ENCODE measurements at places on chromosomes 1 and 21.
A peak's percentile ranks its signal among the peaks of the same experiment; 100 is the strongest.

DNA sequence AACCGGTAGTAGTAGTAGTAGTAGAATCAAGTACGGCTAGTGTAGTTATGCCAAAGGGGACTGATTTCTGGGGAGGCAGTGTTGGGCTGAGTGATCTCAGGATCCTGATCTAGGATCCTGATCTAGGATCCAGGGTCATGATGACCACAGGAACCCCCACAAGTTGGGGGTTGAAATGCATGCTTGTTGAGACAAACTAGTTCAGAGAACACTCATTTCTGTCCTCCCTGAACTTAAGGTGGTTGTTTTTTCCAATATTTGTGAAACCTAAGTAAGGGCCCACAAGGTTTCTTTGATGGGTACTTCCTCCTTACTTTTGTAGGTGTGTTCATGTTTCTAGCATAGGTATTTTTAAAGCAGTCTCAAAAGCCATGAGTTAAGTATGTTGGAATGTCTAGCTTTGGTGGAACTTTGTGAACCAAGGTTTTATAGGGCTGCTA lies 33.9 kb upstream of the PDC start:
- no peak for DNase-seq

DNA sequence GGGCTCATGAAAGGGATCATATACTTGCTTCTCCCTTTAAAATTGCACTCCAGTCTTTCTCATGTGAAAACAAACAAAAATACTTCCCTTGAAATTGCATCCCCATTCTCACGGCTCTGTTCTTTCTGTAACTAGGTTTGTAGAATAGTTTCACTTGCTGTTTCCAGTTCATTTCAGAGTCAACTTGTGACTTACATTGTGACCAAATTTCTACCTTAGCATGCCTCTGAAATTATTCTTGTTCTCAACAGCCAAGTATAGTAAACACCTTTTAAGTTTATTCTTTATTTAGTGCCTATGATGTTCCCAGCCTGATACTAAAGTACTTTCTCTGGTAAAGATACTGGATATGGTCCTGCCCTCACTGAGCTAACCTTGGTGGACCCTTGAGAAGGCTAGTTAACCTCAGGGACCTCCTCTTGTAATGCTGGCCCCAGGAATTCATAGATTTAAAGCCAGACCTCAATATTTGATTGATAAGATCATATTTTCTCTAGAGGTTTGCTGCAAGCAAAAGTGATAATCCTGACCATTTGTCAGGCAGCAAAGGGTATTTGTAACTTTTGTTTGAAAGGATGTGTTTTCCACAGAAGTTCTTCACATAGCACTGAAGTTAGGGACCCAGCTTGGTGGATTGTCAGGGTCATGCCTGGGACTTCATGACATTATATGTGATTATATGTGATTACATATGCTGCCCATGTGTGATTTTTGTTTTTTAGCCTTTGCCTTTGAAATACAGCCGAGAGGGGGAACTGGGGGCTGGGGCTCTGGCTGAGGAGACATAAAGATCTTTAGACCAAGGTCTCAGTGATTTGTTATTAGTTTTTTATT lies 29.6 kb downstream of the VANGL2 start:
- no peak for DNase-seq

DNA sequence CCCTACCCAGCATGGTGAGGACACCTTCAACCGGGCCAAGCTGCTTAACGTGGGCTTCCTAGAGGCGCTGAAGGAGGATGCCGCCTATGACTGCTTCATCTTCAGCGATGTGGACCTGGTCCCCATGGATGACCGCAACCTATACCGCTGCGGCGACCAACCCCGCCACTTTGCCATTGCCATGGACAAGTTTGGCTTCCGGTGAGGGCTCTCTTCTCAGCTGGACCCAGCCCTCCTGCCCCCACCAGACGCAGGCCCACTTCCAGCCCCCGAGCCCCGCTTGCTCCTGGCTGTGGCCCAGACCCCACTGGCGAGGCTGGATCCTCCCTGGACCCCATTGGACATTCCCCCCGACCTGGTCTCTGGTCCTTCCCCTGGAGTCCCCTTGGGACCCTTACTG lies 5.8 kb downstream of the B4GALT2 start:
- no peak for DNase-seq

- no peak for DNase-seq
These were observed 2.9 kb upstream of the SYDE2 start for GRCh38 chr1:85203573-85204171.

GRCh38 chr1:55547405-55547804 lies 332.2 kb upstream of the USP24 start:
- no peak for DNase-seq

DNA sequence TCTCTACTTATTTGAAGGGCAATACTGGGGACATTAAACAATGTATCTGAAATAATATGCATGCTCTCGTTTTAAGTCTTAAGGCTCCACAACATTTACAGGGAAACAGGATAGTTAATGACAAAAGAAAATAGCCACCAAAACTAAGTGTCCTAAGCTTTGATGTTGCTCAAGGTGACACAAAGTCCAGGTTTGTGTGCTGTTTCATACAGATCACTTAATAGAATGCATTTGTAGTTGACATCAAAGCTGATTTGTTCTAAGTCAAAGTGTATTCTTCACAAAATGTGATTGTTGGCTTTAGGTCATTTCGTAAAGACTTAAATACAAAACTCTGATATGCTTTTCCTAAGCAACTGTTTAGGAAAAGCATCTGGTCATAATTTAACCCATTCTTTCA lies 37.5 kb upstream of the MTR start:
- DNase-seq: no peak

DNA sequence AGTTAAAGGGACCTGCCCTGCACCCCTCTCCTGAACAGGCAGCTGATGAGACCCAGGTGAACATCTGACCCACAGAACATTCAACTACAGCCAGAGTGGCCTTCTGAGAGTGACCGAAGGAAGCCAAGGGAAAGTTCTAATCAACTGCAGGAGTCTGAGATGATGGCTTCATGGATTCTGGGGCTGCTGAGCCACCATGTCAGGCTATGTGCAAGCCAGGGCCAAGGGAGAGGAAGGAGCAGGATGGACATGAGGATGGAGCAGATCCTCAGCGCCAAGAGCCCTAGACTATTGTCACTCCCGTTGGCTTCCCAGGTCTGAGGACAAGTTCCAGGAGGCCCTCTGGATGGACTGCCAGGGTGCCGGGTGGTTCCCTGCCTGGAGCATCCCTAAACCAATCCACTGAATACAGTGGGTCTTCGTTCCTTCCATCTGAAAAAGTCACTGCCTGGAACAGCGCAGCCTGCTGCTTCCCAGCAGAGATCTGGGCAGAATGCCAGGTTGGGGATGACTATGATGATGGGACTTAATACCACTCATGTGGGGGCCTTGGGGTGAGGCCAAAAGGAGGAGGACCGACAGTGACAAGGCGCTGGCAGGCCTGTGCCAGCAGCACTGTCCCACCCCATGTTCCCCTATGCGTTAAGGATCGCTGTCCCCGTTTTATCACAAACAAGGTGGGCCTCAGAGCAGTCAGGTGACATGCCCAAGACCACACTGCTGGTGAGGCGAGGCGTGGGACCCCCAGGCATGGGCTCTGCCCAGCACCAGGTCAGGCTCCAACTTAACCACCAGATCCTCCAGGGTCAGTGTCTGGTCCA lies 19.8 kb downstream of the SPOCD1 start:
- peak; percentile 76 for DNase-seq

DNA sequence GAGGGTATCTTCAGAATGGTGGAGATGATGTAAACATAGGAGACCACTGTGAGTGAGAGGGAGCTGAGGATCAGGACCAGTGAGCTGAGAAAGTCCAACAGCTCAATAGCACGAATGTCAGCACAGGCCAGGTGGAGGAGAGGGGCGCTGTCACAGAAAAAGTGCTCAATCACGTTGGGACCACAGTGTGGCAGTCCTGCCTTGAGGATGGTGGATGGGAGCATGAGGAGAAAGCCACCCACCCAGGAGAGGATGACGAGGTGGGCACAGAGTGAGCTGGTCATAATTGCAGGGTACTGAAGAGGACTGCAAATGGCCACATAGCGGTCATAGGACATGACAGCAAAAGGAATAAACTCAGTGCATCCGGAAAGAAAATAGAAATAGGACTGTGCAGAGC lies 8.1 kb downstream of the OR11L1 start:
- no peak for DNase-seq

- no peak for DNase-seq
These were observed 52.7 kb downstream of the POFUT2 start for GRCh38 chr21:45234965-45235364.

GRCh38 chr1:168110896-168111545 lies 25.7 kb downstream of the GPR161 start:
- no peak for DNase-seq

DNA sequence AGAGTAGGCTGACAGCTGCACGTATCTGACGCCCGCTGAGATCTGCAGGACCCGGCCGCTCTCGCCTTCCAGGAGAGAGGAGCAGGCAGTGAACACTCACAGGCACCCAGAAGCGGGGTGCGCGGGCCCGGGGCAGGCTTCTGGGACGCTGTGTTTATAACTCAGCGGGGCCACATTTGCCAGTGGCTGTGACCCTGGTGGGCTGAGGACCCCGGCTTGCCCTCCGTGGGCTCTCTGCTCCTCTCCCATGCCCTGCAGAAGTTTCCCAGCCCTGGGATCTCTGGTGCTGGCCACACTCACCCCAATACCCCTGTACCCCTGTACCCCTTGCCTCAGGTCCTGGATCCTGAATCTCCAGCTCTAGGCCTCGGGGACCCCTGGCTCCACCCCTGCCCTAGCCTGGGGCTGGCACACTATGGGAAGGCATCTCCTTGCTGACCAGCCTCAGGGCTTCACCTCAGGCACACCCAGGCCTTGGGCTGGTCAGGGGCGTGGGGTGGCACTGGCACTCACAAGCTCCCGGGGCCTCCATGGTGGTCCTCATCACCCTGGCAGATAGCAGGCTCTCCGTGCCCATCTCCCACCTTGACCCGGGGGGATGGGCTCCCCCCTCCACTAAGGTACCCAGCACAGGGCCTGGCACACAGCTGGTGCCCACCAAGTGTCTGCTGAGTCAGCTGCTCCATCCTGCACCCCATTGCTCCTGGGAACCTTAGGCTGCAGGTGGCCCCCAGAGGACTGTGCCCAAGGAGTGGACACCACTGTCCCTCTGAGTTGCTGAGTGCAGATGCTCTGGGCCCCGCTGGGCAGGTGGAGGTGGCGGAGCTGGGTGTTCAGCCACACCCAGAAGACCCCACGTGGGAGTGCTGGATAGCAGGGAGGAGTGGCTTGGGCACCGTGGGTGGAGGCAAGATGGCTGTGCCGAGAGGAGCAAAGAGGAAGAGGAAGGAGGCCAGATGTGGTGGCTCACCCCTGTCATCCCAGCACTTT lies 32.4 kb downstream of the MORN1 start:
- DNase-seq: peak; percentile 70

DNA sequence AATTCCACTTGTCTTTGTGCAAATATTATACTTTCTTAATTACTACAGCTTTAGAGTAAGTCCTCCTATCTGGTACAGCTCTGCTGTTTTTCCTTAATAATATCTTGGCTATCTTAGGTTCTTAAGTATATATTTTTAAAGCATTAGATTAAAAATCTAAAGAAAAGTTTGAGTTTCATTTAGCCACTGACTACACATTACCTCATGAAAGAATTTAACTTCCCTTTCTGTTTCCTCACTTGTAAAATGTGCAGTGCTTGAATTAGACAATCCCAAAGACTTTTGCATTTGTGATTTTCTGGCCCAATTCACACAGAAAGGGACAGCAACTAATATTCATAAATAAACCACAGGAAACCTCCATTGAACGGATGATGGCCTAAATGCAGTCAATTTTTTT lies 126.4 kb upstream of the SAMSN1 start:
- DNase-seq: no peak

DNA sequence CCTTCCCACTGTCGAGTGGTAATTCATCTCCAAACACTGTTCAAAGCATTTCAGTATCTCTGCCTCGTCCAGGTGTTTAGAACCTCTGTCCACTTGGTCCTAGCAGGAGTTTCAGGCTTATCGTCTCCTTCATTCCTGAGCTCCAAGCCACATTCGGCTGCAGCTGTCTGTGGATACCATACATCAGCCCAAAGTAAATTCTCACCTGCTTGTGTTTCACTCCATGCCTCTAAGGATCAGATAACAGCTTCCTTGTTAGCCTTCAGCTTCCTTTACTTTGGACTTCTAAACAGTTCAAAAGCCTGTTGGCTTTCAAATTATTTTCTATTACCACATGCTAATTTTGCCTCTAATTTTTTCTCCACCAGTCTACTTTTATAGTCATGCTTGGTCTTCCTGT lies 219.0 kb upstream of the L1TD1 start:
- no peak for DNase-seq

GRCh38 chr21:28421716-28422524 lies 570.8 kb downstream of the LTN1 start:
- DNase-seq: no peak

DNA sequence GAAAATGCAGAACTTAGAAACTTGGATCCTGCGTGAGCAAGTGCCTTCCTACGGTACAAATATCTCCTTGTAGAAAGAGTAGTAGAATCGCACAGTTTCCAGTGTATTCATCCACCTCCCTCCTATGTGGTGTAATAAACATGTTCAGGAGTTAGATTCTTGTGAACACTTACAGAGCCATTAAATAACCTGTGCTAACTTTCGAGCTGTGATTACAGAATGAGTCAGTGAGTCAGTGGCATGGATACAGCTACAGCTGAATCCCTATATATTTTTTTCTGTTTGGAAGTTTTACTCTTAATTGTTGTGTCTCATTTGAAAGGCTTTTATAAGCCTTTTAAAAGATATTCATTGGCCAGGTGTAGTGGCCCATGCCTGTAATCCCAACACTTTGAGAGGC lies 148.7 kb downstream of the EDEM3 start:
- no peak for DNase-seq

- DNase-seq: no peak
These were observed 317.0 kb downstream of the HHAT start for GRCh38 chr1:210645582-210646257.

DNA sequence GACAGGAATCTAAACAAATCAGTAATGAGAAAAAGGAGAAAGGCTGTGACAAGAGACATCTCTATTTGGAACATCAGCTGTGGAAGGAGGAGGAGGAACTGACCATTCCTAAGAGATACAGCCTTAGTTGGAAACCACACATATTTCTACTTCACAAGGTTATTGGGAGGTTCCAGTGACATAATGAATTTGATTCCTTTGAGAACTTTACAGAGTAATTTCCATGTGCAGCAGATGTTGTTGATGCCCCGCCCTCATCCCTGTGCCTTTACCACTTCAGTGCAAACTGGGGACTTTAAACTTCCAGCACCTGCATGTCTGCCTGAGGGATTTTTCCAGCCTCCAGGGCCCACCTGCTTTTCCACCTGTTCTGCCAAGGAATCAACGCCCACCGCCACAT lies 9.3 kb upstream of the ST6GALNAC5 start:
- no peak for DNase-seq

GRCh38 chr1:246528933-246529731 lies 22.1 kb upstream of the SMYD3 start:
- DNase-seq: no peak

- no peak for DNase-seq
These were observed 197.6 kb downstream of the CAMTA1 start for GRCh38 chr1:6982860-6983259.

- DNase-seq: no peak
These were observed 20.2 kb downstream of the LMOD1 start for GRCh38 chr1:201925981-201926645.

GRCh38 chr1:75425001-75425650 lies 185.8 kb downstream of the SLC44A5 start:
- DNase-seq: no peak

GRCh38 chr21:31556662-31557061 lies 102.8 kb upstream of the SOD1 start:
- DNase-seq: no peak

Measured in posterior cingulate gyrus (tissue), 11 donors.